NCI-H146 (cell line): ENCODE measurements at places on chromosomes 5 and 9.

DNA sequence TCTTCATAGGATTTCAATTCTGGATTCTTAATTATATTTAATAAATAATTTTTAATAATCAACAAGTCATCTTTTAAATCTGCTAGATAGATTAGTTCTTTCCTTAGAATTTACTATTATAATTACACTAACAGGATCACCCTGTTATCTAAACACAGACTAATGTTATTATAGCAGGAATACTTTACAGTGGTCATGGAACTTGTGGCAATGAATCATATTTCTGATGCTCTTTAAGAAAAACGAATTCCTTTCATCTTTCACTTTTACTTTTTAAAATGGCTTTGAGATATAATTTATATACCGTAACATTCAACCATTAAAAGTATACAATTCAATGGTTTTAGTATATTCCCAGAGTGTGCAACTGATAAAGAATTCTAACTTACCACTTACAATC lies 29.7 kb upstream of the CDK5RAP2 start:
- no peak for DNase-seq

GRCh38 chr9:109496841-109497225 lies 1.3 kb downstream of the PTPN3 start:
- no peak for DNase-seq

DNA sequence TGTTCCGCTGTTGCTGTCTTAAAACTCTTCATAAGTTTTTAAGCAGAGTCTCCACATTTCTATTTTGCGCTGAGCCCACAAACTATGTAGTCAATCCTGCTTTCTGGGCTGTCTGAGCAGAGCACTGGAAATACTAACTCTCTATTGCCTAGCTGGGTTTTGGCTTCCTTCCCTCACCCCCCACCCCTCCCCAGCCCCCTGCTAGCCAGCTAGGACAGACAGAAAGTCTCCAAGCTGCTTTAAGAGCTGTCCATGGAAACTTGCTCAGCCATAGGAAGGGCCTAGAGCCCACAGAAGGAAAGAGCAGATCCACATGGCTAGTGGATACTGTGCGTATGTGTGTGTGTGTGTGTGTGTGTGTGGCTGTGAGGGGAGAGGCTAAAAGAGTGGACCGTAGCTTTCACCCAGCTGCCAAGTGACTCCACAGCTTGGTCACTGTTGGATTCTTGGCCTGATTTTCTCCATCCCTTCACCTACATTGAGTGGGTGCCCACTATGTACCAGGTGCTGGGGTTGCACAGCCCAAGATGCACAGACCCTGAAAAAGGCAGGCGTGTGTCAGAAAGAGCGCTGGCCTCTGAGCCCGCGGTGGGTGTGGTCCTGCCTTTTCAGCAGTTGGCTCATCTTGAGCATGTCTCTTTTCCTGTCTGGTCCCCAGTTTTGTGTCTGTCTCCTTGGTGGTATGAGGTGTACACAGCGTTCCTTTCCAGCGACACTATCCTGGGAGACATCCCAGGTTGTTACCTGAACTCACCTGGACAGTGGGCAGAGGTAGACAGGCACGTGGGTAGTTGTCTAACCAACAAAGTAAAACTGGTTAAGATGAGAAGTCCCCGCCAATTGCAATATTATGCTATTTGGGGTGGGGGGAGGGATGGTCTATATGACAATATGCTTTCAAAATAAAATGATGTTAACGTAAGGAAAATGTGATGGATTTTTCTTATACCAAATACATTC lies 5.4 kb upstream of the NKX2-5 start:
- DNase-seq = no peak

DNA sequence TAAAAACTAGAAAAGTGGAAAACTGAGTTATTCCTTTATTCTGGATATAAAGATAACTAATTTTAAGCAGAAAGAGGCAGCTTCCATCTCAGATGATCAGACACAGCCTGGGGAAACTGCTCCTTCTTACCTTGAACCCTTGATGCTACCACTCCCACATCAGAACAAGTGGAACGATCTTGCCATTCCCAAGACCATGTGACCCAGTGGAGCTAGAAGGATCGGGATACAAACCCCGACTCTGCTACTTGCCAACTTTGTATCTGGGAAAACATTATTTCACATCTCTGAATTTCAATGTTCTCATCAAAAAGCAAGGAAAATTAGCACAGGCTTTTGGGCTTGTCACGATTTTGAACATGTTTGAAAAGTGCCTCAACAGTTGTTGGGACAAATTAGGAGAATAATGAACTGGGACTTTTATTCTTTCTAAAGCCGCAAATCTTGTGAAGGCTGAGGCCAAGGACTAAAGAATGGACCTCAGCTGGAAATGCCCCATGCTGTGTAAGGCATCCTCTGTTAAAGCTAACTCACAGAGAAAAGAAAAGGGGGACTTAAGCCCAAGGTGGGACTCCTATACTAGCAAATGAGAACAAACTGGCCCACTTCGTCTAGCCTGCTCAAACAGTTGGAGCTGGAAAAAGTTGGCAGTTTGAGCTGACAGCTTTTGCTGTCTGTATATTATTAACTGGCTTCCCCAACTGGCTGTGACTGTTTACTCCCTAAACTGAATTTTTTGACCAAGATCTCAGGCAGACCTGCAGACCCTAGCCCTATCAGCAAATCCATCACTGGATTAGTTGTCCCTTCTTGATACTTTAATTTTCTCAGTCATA lies 552.3 kb downstream of the EFNA5 start:
- no peak for DNase-seq

DNA sequence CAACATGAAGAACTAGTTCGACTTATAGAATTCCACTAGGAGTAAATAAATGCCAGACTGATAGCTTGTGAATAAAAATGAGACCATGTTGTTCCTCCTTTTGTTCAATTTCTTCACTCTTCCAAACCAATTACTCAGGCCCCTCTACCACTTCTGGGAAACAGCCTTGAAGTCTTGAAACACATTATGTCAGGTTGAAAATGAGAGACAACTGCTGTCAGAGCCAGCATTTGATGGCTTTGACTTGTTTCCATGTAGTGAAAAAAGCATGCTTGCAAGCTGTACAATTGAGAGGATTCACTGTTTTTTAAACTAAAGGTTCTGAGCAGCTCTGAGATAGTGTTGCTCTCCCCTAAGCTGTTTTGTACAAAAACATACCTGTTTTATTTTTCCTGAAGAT lies 337.1 kb upstream of the SGCD start:
- no peak for DNase-seq

GRCh38 chr5:105922080-105922479 lies 1748.7 kb downstream of the EFNA5 start:
- no peak for DNase-seq

GRCh38 chr9:116471093-116471906 lies 215.8 kb upstream of the TRIM32 start:
- DNase-seq = no peak

DNA sequence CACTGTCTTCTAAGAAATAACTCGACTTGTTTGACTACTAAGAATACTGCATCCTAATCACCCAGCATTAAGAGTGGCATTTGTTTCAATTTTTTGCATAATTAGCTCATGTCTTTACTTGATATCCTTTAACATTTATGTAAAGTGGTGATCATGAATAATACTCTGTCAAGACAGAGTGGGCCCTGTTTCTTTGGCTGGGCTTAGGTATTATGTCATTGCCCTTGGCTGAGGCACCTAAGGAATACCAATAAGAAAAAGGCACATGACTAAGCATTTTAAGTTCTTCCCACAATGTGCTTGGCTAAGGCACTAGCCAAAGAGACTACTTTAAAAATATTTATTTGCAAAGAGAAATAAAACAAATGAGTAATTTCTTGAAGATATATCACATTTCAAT lies 308.1 kb downstream of the CTNND2 start:
- no peak for DNase-seq

DNA sequence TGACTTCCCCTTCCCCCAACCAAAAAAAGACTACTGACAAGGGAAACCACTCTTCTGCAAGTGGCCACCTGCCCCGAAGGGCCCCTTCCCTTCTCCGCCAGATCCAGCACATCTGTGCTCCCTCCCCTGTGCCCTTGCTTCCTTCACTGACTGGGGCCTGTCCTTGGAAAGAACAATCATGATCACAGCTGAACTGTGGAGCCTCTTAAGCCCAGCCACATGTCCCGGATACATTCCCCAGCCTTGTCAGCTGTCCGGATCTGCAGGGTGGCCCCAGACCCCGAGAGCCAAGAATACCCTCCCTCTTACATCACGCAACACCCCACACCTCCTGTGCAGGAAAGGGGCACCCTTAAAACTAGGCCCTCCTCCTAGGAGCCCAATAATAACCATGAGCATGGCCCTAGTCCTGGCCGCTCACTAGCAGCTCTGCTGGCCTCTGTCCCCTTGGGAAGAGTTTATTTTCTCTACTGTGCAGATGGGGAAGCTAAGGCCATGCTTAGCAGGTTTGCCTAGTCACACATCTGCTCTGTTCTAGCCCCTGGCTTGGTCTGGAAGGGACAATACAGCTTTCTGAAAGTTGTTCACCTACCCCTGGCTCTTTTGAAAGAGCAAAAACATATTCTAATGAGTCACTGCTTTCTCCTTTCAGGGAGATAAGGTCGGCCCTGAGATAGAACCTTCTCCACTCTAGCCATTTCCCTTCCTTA lies 3.8 kb downstream of the SPRY4 start:
- no peak for DNase-seq

- DNase-seq = no peak
Observed at GRCh38 chr5:9149988-9150387, 395.9 kb downstream of the SEMA5A start.

GRCh38 chr9:14937216-14937615 lies 27.0 kb upstream of the FREM1 start:
- no peak for DNase-seq
